Aorta (tissue), 5 donors: ENCODE measurements at places on chromosomes 12 and 14. TPM values are rescaled to one million over a fixed set of nuclear protein-coding genes. Genes with fewer than 3 reads are reported as not detected.

Gene BDKRB1
- 0.36 TPM for total RNA-seq

Gene ST8SIA1
- total RNA-seq: 3.6 TPM

Gene DIO3
- total RNA-seq: 3.9 TPM

Gene TUBA1A
- 253 TPM for total RNA-seq

Gene LRFN5
- 5.5 TPM for total RNA-seq

GRCh38 chr14:68884031-68885030, 91.5 kb upstream of the ZFP36L1 start:
- DNase-seq: no peak

DNA sequence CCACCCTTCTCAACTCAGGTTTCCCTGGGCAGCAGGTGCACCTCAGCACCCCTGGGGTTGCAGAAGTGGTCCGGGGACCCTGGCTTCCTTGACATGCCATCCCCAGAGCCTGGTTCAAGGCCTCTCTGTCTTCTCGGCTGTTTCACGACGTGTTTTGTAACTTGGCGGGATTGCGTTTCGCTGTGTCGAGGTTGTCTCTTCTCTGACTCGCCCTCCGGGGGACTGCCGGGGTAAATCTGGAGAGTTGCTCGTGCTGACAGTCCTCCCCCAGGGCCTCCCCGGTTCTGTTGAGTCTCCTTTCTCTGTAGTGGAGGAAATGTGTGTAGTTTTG, 25.6 kb downstream of the MEG3 start:
- DNase-seq: peak; percentile 68

DNA sequence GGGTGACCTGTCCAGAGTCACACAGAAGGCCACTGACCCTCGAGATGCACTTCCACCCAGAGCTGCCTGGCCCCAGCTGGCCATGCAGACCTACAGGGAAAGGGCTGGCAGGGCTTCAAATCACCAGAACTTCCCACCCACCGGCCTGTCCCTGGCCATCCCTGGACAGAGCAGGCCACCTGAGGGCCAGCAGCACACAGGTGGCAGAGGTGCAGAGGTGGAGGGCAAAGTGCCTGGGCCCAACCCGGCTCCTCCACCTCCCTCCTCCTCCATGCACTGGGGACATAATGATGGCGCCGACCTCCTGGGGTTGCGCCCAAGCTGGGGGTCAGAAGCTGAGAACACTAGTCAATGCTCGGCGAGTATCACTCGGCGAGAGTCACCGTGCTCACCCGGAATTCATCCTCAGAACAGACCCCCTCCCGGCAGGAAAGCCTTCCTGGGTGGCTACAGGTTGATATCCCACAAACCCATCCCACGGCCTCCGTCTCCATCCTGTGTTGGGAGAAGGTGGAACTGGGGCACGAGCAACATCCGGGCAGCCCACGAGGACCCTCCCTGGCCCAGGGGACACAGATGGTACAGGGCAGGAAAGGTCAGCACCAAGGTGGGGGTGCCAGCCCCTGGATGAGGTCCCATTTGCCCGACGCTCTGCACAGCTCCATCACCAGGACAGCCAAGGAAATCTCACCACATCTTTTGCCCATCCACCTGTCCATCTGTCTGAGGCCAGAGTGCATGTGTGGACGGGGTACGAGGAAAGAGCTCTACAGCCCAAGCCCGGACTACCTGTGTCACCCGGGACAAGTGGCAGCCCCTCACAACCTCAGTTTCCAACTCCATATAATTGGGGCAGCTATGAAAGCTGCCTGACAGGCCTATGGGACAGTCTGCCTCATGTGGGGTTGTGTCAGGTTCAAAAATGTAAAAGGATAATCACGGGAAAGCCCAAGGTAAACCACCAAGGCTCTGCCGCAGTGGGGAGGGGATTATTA, 10.8 kb downstream of the BEGAIN start:
- DNase-seq: peak; percentile 70

DNA sequence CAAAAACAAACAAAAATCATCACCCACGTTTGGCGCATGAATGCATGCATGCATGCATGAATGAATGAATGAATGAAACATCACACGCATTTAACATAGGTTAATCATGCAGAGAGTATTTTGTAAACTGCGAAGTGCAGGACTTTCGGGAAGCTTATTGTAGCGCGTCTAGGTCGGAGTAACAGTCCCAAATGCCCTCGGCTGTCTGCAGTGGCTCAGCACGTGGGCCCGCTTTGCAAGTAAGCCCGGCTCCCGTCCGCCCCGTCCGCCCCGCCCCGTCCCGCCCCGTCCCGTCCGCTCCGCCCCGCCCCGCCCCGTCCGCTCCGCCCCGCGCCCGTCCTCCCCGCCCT, 263 bp upstream of the IFT81 start:
- DNase-seq: no peak

GRCh38 chr12:111869671-111870070, 27.6 kb downstream of the MAPKAPK5 start:
- no peak for DNase-seq

GRCh38 chr14:68376067-68376779, 416.6 kb downstream of the ZFP36L1 start:
- DNase-seq: no peak

DNA sequence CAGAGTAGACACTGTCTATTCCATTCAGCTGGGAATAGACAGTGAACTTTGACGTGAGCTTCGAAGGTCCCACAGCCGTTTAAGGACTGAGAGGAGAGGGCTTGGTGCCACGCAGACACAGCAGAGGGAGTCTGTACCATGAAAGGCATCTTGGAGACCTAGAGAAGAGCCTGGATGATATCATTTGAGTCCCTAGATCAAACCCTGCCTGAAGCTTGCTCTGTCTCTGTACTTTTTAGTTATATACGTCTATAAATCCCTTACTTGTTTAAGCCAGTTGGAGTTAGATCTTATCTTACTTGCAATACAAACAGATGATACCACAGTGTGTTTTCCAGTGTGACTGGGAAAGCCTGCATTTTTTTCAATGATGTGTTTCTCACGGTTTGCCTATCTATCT, 128.9 kb upstream of the RTL1 start:
- DNase-seq: peak; percentile 37

GRCh38 chr12:26520109-26520508, 312.9 kb downstream of the ITPR2 start:
- no peak for DNase-seq

GRCh38 chr14:71271166-71271945, 364.1 kb downstream of the PCNX1 start:
- DNase-seq: no peak

GRCh38 chr14:66657780-66658179, 149.8 kb downstream of the GPHN start:
- DNase-seq: no peak

GRCh38 chr12:129083121-129083840, 230.0 kb downstream of the GLT1D1 start:
- DNase-seq: no peak

DNA sequence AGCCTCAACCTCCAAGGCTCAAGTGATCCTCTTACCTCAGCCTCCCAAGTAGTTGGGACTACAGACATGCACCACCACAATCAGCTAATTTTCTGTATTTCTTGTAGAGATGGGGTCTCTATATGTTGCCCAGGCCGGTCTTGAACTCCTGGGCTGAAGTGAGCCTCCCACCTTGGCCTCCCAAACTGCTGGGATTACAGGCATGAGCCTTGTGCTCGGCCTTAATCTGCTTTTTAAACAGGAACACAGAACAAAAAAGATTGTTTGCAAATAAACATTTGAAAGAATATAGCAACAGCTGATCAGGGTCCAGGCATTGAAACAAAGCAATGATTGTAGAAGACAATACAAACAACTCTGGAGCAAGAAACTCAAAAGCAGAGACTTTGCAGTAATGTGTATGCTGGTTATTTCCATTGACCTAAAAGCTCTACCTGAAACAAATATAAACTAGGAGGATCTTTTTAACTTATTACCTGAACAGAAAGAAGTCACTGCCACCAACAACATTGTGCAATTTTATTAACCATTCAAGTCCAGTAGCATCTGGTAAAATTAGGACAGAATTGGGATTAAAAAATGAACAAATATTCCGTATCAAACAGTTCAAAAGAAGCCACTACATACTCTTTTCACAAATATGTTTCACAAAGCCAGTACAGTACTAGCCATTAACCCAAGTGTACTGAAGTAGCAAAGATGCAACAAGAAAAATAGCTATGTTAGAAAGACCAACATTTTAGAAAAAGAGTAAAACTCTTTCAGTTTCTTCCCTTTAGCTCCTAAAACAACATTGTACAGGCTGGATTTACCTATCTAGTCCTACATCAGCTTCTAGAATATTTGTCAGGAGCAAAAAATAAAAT, 14.2 kb downstream of the AMN1 start:
- no peak for DNase-seq

GRCh38 chr12:100145643-100146042, 3.0 kb upstream of the BLTP3B start:
- no peak for DNase-seq

GRCh38 chr12:120719496-120720233, 6.0 kb upstream of the ACADS start:
- peak; percentile 39 for DNase-seq
